Glomerular endothelial cell (primary cell): ENCODE measurements at places on chromosomes 12 and 14. TPM values are rescaled to one million over a fixed set of nuclear protein-coding genes. Genes with fewer than 3 reads are reported as not detected.

GRCh38 chr12:16003460-16003859 lies 92.3 kb downstream of the DERA start:
- DNase-seq, result no peak

The ALX1 gene
- total RNA-seq, result 0.64 TPM in 1 of 2 replicates, not detected in the other

DNA sequence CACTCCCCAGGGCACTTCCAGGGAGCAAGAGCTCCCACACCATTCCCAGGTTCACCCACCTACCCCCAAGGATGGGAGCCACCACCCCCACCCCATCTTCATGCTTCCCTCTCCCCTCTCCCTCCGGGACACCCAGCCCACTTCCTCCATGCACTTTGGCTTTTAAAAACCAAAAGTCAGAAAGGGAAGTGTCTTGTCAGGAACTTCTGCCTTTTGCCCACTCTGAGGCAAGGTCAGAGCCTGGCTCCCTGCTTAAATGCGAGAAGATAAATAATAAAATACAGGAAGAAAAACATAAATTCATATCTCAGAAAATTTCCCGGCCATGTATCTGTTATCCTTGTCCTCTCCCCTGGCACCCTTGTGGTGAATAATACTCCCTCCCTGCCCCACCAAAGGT lies 81.6 kb downstream of the PTGER2 start:
- DNase-seq, result no peak

The ANKRD9 gene
- total RNA-seq, result 44.9 and 47.6 TPM in 2 replicates

- no peak for DNase-seq
These were observed 5.3 kb downstream of the HSD17B6 start for GRCh38 chr12:56768424-56768823.

The RACGAP1 gene
- 10.2 and 15.7 TPM in 2 replicates for total RNA-seq

The EFS gene
- total RNA-seq, result 0.24 and 0.82 TPM in 2 replicates

GRCh38 chr14:89504602-89505313 lies 87.7 kb upstream of the FOXN3 start:
- DNase-seq, result no peak

The FSCB gene
- not detected in 2 replicates for total RNA-seq

DNA sequence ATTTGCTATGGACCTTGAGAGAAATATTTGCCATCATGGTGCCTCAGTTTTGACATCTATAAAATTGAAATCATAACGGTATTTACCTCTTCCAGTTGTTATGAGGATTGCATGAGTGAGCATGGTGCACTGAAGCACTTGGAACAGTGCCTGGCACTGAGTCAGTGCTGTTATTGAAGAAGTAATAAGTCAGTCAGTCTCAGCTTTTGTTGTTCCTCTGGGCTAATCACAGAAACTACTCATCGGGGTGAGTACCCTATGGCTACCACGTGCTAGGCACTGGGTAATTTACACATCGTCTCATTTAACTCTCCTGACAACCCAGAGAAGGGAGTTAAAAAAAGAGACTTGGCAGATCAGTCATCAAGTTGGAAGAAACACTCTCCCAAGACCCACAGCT lies 159.5 kb upstream of the NRXN3 start:
- DNase-seq, result no peak

The ITGB7 gene
- total RNA-seq, result not detected in 2 replicates

The SLC8A3 gene
- total RNA-seq, result 0.06 TPM in 1 of 2 replicates, not detected in the other

The BTBD6 gene
- 41.0 and 64.6 TPM in 2 replicates for total RNA-seq

The AQP5 gene
- total RNA-seq, result not detected in 2 replicates

DNA sequence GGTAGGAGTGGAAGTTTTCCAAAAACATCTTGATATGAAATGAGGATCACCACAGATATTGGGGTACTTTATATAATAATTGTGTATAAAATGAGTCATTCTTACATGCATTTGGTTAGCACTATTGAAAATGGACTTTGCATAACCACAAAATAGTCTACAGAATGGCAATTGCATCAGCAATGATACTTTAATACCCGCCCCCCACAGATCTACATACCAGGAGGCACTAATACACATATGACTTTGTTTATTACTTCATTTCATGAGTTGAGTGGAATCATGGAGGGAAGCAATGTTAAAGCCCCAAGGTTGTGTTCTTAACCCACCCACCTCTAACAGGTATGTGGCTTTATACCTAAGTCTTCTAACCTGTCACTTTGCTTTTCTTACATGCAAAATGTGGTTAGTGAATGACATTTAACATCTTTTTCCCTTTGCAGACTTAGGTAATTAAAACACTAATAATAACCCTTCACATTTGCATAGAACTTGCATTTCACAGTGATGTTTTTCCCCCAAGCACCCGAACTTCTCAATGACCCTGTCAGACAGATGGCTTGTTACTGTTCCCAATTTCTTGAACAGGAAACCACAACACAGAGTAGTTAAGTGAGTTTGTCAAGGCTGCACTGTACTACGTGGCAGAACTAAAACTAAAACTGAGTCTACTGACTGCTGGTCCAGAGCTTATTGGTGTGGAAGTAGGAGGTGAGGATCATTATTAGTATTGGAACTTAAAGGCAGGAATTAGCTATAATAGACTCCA lies 101.9 kb downstream of the NPAS3 start:
- no peak for DNase-seq

The SSTR1 gene
- total RNA-seq, result 0.63 and 2.5 TPM in 2 replicates

DNA sequence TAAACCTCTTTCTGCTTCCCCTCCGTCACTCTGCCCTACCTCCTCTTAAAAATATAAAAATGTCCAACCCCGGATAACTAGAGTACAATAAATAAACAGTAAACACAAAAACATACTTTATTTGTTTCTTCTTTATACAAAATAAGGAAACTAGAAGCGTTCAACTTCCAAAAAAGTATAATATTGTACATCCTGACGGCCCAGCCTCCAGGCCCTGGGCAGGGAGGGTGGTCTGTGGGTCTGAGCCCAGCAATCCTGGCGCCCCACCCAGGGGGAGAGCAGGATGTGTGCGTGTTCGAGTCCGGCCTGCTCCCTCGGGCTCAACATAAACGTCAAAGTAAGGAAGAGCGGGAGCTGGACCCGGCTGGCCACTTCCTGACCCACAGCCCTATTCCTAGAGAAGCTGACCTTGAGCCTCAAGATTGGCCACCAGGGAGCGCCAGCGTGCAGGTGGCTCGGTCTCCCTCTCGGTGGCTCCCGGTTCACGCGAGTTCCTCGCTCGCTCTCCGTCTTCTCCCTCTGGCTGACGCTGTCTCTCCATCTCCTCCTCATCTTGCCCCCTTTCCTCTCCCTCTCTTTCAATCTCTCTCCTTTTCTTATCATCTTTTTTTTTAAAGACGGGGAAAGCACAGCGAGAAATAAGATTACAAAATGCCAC lies 9.4 kb downstream of the LHX5 start:
- DNase-seq, result no peak

DNA sequence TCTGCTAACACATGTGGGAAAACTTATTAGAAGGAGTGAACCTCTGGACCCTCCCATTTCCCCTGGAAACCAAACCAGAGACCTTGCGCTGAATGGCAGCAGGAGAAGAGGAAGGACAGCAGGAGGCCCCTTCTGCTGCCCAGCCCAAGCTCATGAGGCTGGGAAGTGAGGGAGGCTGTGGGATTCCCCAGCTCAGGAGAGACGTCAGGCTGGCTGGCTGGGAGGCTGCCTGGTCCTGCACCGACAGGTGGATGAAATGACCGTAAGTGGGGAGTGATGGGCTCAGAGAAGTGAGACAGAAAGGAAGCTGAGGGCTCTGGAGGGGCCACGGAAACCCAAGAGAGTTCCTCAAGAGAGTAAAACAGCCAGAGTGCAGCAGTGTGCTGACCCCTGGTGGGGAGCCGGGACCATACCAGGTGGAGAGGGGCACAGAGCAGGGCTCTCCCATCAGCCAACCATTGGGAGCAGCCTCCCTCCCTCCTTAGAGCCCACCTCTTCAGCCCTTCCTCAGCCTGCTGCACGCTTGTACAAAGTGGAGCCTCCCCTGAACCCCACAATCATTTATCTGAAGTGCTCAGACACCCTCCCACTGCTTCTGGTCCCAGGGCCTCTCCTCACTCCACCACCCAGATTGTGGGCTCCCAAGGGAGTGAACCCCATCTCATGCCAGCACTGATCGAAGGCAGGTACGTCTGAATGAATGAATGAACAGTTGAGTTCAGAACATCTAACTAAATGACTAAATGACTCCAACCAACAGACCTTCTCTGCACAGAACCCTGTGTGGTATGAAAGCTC lies 14.0 kb downstream of the TAMALIN start:
- no peak for DNase-seq

The CELA1 gene
- not detected in 2 replicates for total RNA-seq

GRCh38 chr12:105018012-105018411 lies 31.9 kb downstream of the NOPCHAP1 start:
- no peak for DNase-seq

DNA sequence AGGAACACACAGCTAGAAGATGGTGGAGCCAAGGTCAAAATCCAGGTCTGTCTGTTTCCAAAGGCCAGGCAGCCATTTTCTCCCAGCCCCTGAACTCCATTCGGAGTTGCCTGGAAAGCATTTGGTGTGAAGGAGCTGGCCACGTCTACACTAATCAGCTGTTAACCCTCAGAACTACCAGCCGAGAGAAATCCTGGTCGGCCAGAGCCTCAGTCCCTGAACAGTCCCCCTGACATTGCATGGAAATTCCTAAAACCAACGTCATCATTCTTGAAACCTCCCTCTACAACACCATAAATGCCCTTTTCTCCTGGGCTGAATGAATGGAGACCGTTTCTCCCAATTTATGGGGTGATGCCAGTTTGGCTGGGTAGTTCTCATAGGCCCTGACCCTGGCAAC lies 245.6 kb downstream of the SLC41A2 start:
- DNase-seq, result no peak

The SERPINA3 gene
- 0.10 and 0.29 TPM in 2 replicates for total RNA-seq

The KRT79 gene
- total RNA-seq, result 0.10 and 0.12 TPM in 2 replicates

DNA sequence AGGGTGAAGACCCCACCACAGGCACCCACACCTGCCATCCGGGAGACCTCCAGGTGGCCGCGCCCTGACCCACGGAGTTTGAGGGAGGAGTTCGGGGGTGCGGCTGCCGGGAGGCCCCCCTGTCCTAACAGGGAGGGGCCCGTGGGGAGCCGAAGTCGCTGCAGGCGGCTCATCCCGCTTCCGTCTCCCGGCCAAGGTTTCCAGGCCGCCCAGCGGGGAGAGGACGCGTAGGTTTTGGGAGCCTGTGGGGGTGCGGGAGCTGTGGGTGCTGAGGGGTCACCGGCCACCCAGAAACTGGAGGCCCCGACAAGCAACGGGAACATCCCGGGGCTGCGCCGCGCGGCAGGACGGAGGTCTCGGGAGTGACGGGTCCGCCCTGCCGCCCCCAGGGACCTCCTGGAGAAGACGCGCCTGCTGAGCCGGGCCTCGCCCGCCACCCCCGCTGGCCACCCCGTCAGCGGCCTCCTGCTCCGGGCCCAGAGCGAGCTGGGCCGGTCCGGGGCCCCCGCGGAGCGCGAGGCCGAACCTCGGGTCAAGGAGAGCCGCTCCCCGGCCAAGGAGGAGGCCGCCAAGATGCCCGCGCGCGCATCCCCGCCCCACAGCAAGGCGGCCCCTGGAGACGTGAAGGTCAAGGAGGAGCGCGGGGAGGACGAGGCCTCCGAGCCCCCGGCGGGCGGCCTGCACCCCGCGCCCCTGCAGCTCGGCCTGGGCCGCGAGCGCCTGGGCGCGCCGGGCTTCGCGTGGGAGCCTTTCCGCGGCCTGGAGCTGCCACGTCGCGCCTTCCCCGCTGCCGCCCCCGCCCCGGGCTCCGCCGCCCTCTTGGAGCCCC lies 27.6 kb downstream of the LRCOL1 start:
- no peak for DNase-seq

The UBE2N gene
- total RNA-seq, result 81.0 and 91.1 TPM in 2 replicates

DNA sequence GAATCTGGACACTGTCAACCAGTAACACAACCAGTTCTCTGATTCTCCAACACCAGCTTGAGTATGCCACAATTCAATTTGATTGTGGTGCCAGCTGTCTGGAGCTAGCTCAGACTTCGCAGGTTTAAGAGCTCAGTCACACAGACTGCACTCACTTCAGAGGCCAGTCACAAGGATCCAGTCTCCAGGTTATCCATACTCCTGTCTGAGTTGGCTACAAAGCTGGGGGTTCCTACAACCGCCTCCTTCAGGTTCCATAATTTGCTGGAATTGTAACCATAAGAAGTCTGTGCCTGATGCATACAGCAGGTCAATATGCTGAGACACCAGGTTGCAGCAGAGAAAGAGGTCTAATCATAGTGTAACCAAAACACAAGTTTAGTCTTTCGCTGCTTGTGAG lies 70.5 kb upstream of the CPSF6 start:
- no peak for DNase-seq
